ENCODE measurements at places on chromosomes 12 and 14. TPM values are rescaled to one million over a fixed set of nuclear protein-coding genes. Genes with fewer than 3 reads are reported as not detected.

ATP23 gene
- total RNA-seq, result 9.5 TPM

LMNTD1 gene
- total RNA-seq, result not detected

DNA sequence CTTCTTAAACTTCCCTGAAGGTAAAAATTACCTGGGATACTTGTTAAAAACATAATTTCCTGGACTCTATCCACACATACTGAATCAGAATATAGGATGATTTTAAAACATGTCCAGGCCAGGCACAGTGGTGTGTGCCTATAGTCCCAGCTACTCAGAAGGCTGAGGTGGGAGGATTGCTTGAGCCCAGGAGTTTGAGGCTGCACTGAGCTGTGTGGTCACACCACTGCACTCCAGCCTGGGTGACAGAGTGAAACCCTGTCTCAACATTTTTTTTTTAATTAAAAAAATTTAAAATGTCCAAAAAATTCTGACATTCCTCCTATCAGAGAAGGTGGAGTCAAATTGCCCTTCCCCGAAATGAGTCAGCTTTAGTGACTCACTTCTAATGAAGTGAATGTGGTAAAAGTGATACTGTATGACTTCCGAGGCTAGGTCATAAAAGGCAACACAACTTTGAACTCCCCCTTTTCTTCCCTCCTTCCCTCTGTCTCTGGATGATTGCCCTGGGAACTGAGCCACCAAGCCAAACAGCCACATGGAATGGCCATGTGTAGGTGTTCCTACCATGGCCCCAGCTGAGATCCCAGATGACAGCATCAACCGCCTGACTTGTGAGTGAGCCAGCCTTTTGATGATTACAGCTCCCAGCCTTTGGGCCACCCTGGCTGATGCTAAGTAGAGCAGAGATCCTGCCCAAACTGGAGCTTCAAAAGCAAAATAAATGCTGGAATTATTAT, 36.3 kb downstream of the LIMA1 start:
- DNase-seq, result no peak

GRCh38 chr12:113414519-113415038, 7.6 kb upstream of the SDSL start:
- DNase-seq, result no peak

DNA sequence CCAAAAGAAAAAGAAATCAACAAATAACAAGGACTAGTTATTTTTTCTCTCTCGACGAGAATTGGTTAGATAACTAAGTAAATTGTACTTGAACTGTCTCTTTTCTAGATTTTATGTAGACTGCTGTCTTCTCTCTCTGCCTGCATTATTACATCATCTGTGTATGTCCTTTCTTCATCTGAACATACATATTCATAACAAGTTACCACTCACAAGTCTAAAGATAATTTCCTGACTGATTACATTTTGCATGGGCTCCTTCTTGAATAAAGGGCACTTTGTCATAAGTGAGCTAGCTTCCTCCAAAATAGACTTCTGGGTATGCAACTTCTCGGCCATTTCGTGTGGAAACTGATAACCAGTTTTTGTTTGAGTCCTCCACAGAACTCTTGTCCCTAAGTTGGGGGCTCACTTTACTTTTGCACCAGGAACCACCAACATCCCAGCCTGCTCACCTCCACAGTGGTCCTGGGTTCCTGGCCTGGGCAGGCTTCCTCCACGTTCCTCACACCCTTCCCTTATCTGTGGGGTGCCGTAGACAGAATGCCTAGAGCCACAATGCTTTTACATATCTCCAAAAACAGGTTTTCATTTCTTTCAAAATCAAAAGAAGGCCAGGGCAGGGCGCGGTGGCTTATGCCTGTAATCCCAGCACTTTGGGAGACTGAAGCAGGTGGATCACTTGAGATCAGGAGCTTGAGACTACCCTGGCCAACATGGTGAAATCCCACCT, 6.2 kb upstream of the DDX47 start:
- no peak for DNase-seq

GRCh38 chr14:93114068-93114710, 1.5 kb downstream of the ITPK1 start:
- no peak for DNase-seq

- no peak for DNase-seq
These were observed 26.2 kb upstream of the CHPT1 start for GRCh38 chr12:101671157-101671791.

GRCh38 chr14:63891148-63891975, 38.6 kb downstream of the SYNE2 start:
- no peak for DNase-seq

LMO3 gene
- total RNA-seq, result 61.2 TPM

GRCh38 chr14:94470311-94470710, 5.7 kb downstream of the SERPINA9 start:
- DNase-seq, result peak; percentile 41

GRCh38 chr12:102873077-102873476, 44.0 kb downstream of the PAH start:
- no peak for DNase-seq

DNA sequence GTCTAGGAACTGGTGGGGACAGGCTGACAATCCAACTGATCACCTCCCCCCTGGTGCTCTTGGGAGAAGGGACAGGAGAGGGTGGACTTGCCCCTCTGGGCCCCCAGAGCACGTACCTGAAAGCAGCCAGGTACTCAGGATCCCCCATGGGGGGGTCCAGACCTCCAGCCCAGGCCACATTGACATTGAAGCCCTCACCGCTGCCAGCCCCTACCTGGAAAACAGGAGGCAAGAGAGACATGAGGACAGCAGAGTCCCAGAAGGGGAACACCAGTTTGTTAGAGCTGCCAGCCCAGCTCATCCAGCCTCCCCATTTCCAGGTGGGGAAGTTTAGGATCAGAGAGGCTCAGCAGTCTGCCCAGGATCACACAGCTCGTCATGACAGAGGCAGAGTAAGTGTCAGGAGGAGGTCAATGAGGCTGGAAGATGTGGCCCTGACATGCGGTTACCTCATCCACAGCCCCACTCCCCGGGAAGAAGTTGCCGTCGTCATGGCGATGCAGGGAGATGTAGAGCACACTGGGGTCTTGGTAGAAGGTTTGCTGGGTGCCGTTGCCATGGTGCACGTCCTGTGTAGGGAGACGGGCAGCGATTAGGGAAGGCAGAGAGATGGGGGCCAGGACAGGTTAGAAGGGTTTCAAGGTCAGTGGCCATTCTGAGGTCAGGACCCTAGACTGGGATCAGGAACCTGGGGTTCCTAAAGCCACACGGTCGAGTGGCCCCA, 14.7 kb downstream of the SLC48A1 start:
- DNase-seq, result no peak

DNA sequence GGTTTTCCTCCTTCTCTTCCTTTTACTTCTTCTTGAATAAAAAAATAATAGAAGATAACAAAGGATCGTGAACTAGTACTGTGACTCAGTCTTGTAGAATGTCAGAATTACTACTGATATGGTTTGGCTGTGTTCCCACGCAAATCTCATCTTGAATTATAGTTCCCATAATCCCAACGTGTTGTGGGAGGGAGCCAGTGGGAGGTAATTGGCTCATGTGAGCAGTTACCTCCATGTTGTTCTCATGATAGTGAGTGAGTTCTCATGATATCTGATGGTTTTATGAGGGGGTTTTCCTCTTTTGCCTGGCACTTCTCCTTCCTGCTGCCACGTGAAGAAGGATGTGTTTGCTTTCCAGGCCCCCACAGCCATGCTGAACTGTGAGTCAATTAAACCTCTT, 549.6 kb downstream of the DIO2 start:
- no peak for DNase-seq

GRCh38 chr12:27095346-27095745, 13.0 kb upstream of the C12orf71 start:
- DNase-seq, result no peak
